Activated T-cell treated with anti-CD3 and anti-CD28 coated beads, Interleukin-2, amount 50 U/mL, for 4 hours (primary cell): ENCODE measurements at places on chromosomes 3 and 15. TPM values are rescaled to one million over a fixed set of nuclear protein-coding genes. Genes with fewer than 3 reads are reported as not detected.

PLCB2 gene
- 48.6 TPM for total RNA-seq

CLDN18 gene
- total RNA-seq = 0.08 TPM

TMEM202 gene
- not detected for total RNA-seq

GOLGA8J gene
- not detected for total RNA-seq

SCN11A gene
- total RNA-seq = not detected

DNAH1 gene
- 6.6 TPM for total RNA-seq

DAZL gene
- 0.08 TPM for total RNA-seq

RASL12 gene
- total RNA-seq = not detected

GRIP2 gene
- not detected for total RNA-seq

GMNC gene
- total RNA-seq = not detected

ISL2 gene
- total RNA-seq = not detected

TRIM59 gene
- 15.1 TPM for total RNA-seq

PRR20G gene
- not detected for total RNA-seq

KNL1 gene
- total RNA-seq = 3.6 TPM

FOXB1 gene
- total RNA-seq = 0.46 TPM

SENP2 gene
- total RNA-seq = 40.3 TPM

VPS8 gene
- 13.2 TPM for total RNA-seq

PCSK6 gene
- 0.65 TPM for total RNA-seq
